KBM-7 (cell line): ENCODE measurements at places on chromosomes 16 and 17.
A peak's percentile ranks its signal among the peaks of the same experiment; 100 is the strongest.

DNA sequence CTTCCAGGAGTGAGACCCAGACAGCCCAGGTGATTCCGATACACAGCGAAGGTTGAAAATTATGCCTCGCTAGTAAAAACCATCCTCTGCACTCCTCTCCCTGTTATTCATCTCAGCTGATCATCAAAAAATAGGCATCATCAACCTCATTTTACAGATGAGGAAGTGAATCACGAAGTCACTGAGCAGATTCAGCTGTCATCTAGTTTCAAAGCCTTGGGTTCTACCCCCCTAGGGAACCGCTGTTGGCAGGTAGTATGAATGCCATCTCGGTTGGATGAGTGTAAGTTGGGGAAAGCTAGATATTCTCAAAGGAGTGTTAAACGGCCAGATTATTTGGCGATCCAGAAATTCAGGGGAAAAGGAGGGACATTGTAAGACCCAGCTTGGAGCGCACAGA, 2.0 kb downstream of the CRYM start:
- DNase-seq: no peak

- no peak for DNase-seq
Measured at GRCh38 chr17:45092911-45093430, 31.9 kb downstream of the NMT1 start.

- DNase-seq: peak; percentile 21
Measured at GRCh38 chr17:36592316-36592715, 637 bp downstream of the DHRS11 start.

DNA sequence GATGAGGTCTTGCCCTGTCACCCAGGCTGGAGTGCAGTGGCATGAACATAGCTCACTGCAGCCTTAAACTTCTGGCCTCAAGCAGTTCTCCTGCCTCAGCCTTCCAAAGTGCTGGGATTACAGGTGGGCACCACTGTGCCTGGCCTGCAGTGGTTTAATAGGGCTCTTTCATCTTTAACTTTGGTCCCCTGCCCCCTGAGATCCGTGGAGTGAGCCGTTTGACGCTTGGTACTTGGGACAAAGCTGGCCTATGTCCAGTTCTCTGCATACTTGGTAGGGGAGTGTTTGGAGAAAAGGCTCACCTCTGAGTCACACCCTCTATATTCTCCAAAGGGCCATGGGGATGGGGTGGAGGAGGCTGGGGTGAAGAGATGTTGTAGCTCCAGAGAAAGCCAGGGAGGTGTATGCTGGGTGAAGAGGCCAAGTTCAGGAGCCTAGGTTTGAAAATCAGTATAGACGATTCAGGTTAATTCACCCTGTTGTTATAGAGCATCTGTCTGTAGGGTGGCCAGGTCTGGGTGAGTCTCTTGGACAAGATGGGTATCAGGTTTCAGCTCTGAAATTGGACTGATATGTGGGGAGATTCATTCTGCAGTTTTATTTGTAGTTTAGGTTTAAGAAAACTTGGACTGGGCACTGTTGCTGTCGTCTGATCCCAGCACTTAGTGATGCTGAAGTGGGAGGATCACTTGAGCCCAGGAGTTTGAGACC, 17.6 kb downstream of the ABCC1 start:
- no peak for DNase-seq

GRCh38 chr16:7763111-7763510, 430.5 kb downstream of the RBFOX1 start:
- DNase-seq: no peak

GRCh38 chr16:67530013-67530939, 1.6 kb downstream of the RIPOR1 start:
- DNase-seq: no peak

- DNase-seq: peak; percentile 51
Measured at GRCh38 chr17:64777415-64778239, 115.5 kb upstream of the SMURF2 start.

GRCh38 chr16:14564323-14564722, 65.7 kb downstream of the PARN start:
- DNase-seq: no peak

- DNase-seq: no peak
Measured at GRCh38 chr17:15919466-15919865, 25.5 kb upstream of the ADORA2B start.

GRCh38 chr17:77185137-77185536, 44.4 kb downstream of the SEC14L1 start:
- DNase-seq: no peak

DNA sequence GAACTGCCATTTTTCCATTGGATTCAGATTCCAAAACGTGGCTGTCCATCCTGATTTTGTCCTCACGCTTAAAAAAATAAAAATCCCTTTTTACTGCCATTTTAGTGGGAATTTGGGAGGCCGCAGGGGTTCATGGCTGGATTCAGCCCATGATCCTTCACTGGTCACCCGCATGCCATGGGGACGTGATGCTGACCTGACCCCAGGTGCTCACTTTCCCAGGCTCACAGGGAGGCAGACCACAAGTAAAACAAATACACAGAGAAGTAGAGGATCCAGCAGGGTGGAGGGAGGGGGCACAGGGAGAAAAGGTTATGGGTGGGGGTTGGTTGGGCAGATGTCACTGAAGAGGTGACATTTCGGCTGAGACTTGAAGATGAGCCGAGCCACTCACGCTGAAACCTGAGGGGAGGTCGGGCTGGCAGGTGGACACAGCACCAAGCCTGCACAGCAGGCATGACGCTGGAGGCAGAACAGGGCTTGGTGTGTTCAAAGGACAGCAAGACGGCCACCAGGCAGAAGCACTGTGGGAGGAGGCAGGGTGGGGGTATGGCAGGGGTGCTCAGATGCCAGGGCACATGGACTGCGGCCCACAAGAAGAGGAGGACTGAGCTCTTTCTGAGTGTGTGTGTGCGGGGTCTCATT, 10.7 kb downstream of the COX4I1 start:
- no peak for DNase-seq

- DNase-seq: peak; percentile 43
Measured at GRCh38 chr17:8359769-8360168, 16.7 kb downstream of the KRABD2 start.

DNA sequence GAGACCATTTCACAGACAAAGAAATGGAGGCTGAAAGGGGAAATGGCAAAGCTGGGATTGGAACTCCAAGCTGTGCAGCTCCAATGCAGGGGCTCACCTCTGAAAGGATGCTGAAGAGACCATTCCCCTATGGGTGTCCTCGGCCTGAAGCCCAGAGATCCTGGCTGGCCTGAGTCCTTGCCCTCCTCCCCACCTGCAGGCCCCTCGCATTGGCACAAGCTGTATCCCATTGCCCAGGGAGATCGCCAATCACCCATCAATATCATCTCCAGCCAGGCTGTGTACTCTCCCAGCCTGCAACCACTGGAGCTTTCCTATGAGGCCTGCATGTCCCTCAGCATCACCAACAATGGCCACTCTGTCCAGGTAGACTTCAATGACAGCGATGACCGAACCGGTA, 2.6 kb downstream of the CA7 start:
- no peak for DNase-seq

GRCh38 chr17:17849147-17849820, 12.5 kb upstream of the SREBF1 start:
- peak; percentile 90 for DNase-seq

DNA sequence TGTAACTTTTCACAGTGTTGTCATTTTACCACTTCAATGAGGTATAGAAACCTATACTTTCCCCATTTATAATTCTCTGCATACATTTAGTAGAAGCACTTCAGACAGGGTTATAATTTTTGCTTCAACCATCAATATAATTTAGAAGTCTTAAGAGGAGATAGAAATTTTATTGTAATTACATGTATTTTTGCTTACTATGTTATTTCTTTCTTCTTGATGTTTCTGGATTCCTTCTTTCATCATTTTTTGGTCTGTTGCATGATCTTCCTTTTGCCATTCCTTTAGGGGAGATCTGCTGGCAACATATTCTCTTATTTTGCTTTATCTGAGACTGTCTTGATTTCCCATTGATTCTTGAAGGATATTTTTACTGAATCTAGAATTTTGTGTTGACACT, 31.1 kb downstream of the SPECC1 start:
- DNase-seq: no peak

- DNase-seq: no peak
Measured at GRCh38 chr17:68870161-68870826, 84.9 kb downstream of the ABCA8 start.

GRCh38 chr17:11094331-11094730, 146.7 kb upstream of the SHISA6 start:
- DNase-seq: no peak

GRCh38 chr16:77868478-77868877, 80.1 kb downstream of the VAT1L start:
- DNase-seq: no peak

DNA sequence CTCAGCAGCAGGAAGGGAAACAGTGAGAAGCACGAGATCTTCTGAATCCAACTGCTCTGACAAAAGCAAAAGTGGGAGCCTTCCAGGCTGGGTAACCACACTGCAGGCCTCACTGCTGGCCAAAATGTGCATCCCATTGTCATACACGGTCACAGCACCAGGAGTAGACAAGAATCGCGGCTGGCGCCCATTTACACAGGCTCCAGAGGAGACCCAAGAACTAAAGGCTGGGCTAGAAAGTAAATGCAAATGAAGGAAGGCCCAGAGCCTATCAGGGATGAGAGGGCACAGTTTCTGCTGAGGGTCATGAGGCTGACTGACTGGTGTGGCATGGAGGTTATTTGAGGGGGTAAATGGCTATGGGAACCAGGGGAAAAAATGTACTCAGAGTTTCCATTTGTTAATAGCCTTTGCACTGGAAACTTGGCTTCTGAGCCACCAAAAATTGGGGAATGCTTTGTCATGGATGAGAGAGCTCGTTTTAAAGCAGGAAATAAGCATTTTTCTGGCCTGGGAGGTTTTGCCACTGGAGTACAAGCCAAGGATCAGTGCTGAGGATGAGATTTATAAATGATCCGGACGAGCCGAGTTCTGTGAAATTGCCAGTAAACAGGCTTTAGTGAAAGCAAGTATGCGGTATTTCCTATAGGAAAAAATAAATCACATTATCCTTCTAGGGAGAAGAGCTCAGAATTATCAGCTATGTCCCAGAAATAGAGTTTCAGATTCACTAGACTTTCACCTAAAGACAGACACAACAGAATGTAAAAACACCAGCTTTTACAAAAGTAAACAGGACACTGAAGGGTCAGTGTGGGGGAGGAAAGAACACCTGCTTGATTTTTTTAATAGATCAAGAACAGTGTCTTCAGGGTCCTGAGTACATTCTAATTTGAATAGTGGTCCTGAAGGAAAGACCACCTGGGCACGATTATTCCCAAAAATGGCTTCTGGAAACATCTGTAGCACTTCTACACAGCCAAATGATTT, 66.9 kb upstream of the GSG1L start:
- DNase-seq: no peak

- DNase-seq: no peak
Measured at GRCh38 chr17:74853669-74854068, 6.0 kb downstream of the GRIN2C start.

DNA sequence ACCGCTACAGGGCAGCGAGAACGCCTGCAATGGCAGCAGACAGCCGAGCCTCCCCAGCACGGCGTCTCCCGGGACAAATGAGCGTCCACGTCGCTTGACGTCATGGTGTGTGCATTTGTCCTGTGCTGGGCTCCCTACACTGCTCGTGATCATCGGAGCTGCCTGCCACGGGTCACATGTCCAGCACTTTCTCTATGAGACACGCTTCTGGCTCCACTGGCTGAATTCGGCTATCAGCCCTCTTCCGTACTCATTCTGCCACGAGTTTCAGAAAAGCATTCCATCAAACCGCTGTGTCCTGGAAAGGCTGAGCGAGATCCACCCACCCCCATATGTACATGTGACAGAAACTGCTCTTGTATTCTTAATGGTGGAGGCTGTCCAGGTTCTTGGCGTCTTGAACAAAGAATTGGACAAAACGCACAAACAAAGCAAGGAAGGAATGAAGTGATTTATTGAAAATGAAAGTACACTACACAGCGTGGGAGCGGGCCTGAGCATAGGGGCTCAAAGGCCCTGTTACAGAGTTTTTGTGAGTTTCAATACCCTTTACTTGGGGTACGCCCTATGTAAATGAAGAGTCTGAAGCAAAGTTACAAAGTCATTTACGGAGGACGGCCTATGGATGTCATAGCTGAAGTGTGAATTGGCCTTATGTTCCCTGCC, 28.5 kb upstream of the SHCBP1 start:
- no peak for DNase-seq
